ENCODE measurements at places on chromosomes 1 and 21.

- no peak for DNase-seq
These were observed 105.9 kb downstream of the ETS2 start for GRCh38 chr21:38911484-38912101.

- DNase-seq: no peak
These were observed 704 bp downstream of the WDR4 start for GRCh38 chr21:42878678-42878992.

DNA sequence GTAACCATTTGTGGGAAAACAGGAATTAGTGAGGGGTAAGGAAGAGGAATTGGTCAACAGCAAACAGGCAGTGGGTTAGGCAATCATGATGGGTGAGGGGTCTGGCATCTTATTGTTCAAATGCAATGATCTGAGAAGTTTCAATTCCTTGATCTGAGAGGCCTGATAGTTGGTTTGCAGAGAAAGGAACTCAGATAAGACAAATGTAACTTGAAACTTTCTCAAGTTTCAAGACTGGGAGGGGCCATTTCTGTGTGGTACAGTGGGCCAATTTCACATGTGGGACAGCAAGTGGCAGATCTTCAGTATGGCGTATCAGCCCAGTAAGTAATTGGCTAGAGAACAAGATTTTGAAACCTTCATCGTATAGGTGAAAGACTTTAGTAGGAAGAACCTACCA lies 102.5 kb downstream of the XPR1 start:
- no peak for DNase-seq

- no peak for DNase-seq
These were observed 74.9 kb downstream of the CCDC18 start for GRCh38 chr1:93255222-93256079.

GRCh38 chr1:107575226-107575625 lies 389.8 kb downstream of the VAV3 start:
- DNase-seq: no peak

- DNase-seq: no peak
These were observed 745.6 kb upstream of the CXADR start for GRCh38 chr21:16767201-16767600.

- DNase-seq: no peak
These were observed 12.1 kb upstream of the NDC1 start for GRCh38 chr1:53850082-53850673.

- DNase-seq: no peak
These were observed 201.2 kb upstream of the L1TD1 start for GRCh38 chr1:61993331-61993961.

DNA sequence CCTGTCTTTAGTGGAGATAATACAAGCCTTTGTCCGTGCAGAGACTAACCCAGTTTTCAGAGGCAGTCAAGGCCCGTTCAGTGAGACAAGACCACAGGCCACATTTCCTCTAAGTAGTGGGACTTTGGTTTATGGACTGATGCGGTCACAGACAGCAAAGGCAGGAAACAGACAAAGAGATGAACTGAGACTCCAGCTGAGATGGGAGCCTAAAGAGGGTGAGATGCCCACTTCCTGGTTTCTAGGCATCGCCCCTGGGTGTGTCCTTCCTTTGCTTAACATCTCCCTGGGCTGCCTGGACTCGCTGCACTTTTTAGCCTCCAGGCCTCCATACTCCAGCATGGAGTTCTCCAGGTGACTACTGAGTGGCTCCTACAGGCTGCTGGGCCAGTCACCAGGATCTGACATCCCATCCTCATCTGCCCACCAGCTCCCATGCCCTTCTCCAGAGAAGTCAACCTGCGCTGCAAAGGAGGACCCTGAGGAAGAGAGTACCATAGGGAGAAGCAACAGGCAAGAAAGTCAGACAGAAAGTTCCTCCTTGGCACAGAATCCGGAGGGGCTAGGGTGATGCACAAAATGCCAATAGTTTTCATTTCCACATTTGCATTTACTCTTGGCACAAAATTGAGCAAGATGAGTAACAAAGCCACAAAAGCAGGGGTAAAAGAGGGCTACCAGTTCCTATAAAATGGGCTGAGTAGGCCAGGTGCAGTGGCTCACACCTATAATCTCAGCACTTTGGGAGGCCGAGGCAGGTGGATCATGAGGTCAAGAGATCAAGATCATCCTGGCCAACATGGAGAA lies 15.1 kb downstream of the THEMIS2 start:
- DNase-seq: no peak

GRCh38 chr1:201610858-201611257 lies 71.9 kb downstream of the NAV1 start:
- no peak for DNase-seq

DNA sequence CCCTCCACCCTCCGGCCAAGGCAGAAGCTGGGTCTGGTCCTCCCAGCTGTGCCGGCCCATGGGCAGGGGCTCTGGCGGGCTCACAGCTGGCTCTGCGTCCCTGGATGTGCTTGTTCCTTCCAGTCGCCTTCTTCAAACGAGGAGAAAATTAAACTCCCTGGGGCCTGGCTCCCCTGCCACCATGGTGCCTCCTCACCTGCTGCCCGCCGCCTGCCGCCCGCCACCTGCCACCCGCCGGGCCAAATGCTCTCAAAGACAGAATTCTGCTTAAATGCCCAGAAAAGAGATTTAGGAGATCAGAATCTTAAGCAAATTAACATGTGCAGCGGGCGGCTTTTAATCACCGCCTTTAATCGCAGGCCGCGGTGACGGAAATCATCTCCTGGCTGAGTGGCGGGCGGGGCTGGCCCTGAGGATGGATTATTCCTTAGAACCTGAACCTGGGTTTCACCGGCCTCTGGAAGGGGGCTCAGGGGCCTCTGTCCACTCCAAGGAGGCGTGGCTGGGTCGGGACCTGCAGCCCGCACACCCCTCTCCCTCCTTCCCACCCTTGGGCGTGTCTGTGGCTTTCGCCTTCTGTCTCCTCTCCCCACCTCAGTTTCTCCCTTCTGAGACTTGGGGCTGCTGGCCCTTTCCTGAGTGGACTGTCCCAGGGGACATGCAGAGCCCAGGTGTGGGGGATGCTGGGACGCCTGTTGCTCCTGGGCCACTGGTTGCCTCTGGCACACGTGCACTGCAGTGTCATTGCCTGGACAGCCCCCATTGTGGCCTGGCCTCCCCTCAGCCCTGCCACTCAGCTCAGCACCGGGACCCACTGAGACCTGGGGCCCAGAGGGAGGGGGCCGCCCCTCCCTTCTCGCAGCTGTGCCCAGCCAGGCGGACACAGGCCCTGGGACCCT lies 10.5 kb upstream of the PLCH2 start:
- no peak for DNase-seq

DNA sequence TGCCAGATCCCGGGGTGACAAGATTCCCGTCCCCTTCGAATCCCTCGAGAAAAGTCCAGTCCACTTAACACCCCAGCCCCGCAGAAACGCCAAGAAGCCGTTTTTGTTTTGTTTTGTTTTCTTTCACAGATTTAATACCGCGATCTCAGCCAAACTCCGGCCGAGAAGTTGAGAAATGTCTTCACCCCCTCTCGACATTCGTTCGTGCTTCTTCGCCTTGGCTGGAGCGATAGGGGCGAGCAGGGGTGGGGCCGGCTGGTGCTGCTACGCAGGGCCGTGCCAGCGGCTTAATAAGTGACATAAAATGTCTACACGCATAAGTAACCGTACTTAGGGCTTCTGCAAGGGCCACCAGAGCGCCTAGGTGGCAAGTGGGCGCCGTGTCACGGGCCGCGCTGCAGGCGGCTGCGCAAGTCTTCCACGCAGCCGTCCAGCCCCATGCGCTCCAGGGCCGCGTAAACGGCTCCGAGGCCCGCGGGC lies 4.9 kb downstream of the TNFRSF25 start:
- DNase-seq: no peak

DNA sequence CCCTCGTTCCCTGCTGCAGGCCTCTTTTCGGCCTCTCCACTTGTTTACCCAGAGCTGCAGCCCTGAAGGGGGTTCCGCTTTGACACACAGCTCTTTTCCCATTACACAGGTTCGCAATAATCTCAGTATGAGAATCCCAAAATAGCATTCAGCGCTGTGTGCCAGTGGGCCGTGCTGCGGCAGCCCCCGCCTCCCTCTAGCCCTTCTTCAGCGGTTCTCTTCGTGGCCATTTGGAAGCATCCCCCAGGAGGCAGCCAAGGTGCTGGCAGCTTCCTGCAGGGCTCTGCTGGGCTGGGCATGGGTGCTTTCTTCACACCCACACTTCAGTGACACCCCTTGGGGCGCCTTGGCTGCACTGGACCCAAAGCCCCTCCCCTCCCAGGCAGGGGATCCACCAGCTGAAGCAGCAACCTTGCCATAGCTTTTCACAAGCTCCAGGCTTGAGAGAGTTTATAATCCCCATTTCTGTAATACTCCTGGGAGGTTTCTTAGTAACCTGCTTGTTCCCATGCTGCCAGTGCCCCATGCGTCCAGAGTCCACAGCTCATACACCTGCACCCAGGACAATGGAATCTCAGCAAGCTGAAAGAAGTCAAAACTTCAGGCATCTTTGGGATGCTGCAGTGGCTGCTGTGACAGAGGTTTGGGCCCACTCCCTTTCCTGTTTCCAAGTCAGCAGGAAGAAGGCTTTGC lies 8.1 kb downstream of the NCF2 start:
- DNase-seq: no peak

GRCh38 chr1:2204415-2205190 lies 10.0 kb upstream of the FAAP20 start:
- no peak for DNase-seq

GRCh38 chr1:114669562-114670082 lies at the start of gene DENND2C:
Gene DENND2C (minus strand): TSS chr1:114670049. CDS start chr1:114625984, 44,065 bp downstream.
- DNase-seq: no peak

DNA sequence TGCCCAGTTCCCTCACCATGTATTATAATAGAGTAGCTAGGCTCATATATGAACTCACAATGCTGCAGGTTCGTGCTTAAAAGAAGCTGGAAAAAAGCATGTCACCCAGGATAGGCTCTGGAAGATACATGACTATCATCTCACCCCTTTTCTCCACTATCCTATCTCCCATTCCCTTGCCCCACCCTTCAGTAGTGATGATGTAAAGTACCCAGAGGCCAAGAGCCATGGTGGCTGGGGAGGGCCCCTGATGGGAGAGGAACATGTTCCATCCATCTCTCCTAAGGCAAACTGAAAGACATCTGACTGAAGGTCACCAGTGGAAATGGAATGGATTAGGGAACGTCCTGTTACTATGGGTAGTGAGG lies 20.3 kb upstream of the RBBP5 start:
- DNase-seq: no peak

- no peak for DNase-seq
These were observed 72.0 kb downstream of the DAP3 start for GRCh38 chr1:155760751-155761475.

DNA sequence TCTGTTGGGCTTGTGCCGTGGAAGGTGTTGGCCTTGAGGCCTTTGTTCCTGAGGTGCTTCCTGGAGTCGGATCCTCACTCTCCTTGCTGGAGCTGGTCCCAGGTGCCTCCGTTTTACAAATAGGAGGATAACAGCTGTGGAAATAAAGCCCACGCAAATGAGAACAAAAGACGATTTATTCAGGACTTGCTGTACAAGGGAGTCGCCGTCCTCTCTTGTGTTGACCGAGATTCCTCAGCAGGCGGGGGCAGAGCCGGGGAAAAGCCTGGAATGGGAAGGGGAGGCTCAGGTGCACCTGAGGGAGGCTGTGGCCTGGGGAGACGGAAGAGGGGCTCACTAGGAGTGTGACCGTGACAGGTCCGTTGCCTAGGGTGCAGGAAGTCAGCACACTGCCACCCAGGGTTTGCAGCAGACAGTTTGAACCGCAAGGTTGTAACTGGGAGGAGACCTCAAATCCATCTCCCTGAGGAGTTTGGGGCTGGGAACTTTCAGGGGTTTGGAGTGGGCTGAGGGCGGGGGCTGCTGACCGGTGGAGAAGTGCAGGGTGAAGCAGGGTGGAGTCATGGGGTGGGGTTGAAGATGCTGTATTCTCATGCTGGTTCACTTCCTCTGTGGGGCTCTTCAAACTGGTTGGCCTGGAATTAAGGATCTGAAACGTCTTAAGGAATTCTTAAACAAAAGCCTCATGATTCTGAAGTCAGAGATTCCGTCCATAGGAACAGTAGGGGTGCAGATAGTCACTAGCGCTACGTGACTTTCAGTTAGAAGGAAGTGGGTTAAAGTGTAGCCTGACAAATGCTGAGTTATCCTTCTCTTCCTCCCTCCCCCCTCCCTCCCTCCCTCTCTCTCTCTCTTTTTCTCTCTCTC lies 2.6 kb upstream of the CSTB start:
- DNase-seq: peak; percentile 19

- no peak for DNase-seq
These were observed 3.3 kb upstream of the BRWD1 start for GRCh38 chr21:39316729-39317128.

DNA sequence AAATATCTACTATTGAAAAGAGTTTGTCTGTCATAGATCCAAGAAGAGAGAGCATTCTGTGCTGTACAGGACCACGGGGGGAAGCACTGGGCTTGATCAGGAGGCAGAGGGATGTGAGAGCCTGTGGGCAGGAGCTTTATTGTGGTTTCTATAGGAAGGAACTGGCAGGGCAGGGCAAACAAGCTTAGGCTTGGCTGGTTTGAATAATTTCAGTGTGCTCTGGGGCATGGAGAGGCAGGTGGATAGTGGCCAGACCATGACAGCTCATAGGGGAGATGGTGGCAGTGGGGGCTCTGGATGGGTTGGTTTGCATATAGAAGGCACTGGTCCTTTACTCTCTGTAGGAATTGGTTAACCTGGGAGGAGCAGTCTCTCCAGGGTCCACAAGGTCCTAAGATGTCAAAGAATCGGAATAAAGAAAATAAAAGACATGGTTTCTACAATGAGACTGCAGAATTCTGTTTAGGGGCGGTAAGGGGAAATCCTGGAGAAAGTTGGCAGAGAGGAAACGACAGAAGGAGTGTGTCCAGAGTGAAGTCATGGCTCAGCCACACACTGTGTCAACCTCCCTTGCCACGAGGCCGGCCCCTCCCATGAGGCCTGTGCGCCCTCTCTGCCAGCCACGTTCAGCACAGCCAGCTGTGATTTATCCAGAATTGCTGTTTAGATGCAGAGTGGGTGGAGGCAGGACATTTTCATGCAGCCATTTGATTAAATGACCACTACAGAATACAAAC lies 81.7 kb upstream of the PGBD5 start:
- no peak for DNase-seq

- DNase-seq: no peak
These were observed 22.4 kb upstream of the SFPQ start for GRCh38 chr1:35215346-35215745.

GRCh38 chr1:228456252-228457016 lies 30.7 kb upstream of the RNF187 start:
- DNase-seq: no peak

DNA sequence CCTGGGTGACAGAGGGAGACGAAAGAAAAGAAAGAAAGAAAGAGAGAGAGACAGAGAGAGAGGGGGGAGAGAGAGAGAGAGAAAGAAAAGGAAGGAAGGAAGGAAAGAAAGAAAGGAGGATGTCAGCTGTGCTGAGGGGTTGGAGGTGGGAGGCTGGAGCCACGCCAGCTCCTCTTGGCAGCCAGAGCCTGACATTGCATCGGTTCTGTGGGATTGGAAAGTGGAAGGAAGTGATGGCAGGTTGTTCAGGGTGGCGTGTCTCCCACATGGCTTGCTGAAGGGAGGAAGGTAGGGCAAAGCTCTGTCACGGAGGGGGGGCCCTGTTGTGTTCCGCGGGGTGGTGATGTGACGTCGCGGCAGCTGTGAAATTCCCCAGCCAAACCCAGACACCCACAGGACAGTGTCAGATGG lies 30.7 kb downstream of the EIF2D start:
- peak; percentile 68 for DNase-seq

- no peak for DNase-seq
These were observed 116.9 kb downstream of the RGS7 start for GRCh38 chr1:241240069-241240468.
